Adipocyte (in vitro differentiated cells): ENCODE measurements at places on chromosomes 16 and 17.

DNA sequence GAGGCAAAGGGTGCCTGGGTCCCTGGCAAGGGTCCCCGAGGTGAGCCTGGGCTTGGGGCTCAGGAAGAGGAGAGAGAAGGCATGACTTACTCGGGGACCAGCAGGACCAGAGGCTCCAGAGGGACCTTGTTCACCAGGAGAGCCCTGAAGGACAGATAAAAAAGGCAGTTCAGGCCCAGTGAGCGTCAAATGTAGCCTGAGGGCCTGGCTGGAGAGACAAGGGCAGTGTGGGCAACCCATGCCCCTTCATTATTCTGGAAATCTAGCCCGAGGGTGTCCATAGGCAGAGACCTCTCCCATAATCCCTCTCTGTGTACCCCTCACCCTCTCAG lies 14.1 kb downstream of the COL1A1 start:
- DNase-seq, result peak; percentile 68

GRCh38 chr17:61511480-61512182 lies 59.4 kb downstream of the TBX4 start:
- peak; percentile 4 for DNase-seq

GRCh38 chr16:55872130-55872529 lies 3.0 kb downstream of the CES5A start:
- no peak for DNase-seq

DNA sequence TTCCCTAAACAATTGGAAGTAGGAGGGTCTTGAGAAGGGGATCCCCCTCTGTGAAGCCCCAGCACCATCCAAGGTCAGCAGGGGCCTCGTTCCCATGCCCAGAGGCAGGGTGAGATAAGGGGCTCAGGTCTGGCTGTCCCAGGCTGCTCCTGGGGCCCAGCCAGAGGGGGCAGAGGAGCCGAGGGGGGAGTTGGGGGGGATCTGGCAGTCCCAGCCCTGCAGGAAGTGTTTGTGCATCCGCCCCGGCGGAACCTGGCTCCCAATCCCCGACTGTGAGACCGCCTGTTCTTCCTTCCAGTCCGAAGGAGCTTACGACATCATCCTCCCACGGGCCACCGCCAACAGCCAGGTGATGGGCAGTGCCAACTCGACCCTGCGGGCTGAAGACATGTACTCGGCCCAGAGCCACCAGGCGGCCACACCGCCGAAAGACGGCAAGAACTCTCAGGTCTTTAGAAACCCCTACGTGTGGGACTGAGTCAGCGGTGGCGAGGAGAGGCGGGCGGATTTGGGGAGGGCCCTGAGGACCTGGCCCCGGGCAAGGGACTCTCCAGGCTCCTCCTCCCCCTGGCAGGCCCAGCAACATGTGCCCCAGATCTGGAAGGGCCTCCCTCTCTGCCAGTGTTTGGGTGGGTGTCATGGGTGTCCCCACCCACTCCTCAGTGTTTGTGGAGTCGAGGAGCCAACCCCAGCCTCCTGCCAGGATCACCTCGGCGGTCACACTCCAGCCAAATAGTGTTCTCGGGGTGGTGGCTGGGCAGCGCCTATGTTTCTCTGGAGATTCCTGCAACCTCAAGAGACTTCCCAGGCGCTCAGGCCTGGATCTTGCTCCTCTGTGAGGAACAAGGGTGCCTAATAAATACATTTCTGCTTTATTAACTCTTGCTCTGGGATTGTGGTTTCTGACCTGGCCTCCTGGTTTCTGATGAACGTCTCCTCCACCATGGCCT lies 14.9 kb downstream of the GPRC5C start:
- DNase-seq, result no peak

DNA sequence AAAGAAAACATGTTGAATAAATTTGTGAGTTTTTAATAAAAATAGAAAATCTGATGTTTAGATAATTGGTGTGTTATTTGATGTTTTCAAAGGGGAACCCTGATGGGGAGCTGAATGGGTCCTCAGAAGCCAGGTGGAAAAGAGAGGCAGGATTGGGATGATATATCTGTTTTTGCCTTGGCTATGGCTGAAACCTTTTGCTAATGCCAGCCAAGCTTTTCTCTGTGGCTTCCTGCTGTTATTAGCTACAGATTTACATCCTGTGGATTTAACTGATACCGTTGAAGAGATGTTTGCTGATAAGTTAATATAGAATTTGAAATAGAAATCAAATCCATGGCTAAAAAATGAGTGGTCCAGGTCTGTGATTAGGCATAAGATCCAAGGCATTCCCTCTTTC lies 4.2 kb upstream of the AATF start:
- no peak for DNase-seq

GRCh38 chr17:61568219-61569072 lies 22.6 kb downstream of the NACA2 start:
- DNase-seq, result no peak
